ENCODE measurements at places on chromosomes 1 and 21.

GRCh38 chr1:44086692-44087474 lies 31.7 kb upstream of the KLF17 start:
- DNase-seq: no peak

GRCh38 chr1:206498685-206499084 lies 8.6 kb upstream of the RASSF5 start:
- no peak for DNase-seq

DNA sequence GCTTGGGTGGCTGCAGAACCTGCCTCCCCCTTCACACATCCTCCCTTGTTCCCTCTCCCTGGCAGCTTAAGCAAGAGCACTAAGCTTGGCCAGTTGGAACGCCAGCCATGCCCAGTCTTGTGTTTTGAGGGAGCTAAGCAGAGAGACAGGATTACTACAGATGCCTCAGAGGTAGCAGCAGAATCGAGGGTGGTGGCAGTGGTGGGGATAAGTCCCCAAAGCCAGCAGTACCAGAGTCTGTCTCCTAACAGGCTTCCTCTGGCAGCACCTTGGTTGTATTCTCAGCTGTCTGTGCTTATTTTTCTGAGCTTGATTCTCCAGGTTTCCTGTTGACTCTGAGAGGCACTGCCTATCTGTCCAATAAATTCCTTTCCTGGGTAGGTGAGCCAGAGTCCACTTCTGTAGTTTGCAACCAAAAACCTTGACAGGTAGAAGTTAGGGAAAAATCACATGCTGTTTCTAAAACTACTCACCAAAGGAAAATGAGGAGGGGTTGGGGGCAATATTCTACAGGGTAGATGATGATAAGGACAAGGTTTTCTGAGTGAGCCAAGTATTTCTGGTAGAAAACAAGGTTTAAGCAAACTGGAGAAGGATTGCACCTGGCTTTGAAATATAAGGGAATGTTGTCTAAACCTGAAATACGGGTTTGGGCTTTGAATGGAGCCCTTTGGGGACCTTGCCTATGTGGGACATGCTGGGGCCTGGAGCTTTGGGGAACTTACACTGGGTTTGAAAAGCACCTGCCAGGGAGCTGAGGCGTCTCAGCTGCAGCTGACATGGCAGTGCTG lies 100.8 kb downstream of the PBX1 start:
- DNase-seq: peak; percentile 82

DNA sequence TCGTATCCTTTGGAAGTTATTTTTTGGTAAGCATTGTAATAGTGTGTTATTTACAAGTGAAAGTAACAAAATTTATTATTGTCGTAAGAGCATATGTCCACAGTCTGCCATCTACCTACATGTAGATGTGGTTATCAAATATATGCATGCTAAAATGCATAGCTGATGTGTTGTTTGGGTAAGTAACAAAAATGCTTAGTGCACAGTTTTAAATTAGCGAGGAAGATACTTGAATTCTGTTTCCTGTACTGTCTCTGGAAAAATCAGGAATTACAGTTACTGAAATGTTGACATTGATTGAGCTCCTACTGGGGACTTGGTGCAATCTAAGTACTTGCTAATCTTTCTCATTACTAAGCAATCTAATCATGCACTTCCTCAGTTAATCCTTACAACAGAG lies 14.3 kb downstream of the WDR64 start:
- no peak for DNase-seq

DNA sequence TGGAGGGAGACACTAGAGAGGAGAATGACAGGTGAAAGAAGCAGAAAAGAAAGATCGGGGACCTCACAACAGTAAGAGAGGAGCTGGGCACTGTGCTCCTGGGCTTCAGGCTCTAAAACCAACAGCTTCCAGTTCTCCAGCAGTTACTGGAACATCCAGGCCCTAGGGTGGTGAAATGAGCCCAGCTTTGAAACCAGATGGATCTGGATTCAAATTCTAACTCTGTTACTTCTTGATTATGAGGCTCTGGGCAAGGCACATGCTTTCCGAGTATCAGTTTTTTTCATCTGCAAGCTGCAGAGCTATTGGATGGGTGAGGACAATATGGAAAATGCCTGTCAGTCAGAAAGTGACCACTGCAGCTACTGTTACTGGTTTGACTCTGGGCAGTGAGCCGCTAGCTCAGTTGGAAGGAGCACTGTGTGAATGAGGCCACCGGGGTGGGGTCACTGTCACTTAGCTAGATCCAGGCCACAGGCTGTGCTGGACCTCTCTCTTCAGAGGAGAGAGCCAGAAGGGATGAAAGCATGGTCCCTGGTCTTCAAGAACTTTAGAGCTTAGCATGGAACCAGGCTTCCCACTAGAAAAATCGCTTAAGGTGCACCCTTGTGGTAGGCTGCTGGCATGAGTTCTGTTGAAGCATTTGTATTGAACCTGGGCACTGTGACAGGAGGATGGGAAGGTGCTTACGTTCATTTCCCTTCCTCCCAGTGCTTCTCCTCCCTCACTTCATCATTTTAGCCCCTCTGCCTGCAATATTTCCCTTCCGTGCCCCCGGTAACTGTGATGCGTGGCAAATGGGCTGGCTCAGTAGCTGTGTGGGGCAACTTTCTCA lies 12.2 kb downstream of the PLEKHO1 start:
- no peak for DNase-seq

DNA sequence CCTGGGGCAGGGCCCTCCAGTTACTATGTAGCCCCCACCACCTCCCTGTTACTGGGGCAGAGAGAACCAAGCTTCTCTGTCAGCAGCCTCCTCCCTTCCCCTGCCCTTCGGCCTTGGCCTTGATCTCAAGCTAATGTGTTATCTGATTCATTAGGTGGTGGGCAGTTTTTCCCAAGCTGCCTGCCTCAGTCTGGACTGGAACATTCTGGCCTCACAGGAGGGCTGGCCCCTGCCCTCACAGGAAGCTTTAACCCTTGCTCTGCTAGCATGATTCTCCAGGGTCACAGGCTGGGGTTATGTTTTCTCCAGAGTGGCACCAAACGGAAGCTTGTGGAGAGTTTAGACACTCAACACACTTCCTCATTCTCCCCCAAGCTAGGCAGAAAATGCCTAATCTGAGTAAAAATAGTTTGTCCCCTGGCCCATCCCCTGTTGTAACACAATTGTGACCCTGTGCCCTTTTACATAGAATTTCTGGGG lies 37.2 kb upstream of the SLC6A9 start:
- no peak for DNase-seq

- no peak for DNase-seq
Measured at GRCh38 chr1:203200916-203201315, 14.4 kb upstream of the CHI3L1 start.

GRCh38 chr1:58941471-58942289 lies 157.8 kb upstream of the JUN start:
- DNase-seq: no peak

GRCh38 chr21:41950941-41951351 lies 2.9 kb downstream of the C2CD2 start:
- DNase-seq: no peak

DNA sequence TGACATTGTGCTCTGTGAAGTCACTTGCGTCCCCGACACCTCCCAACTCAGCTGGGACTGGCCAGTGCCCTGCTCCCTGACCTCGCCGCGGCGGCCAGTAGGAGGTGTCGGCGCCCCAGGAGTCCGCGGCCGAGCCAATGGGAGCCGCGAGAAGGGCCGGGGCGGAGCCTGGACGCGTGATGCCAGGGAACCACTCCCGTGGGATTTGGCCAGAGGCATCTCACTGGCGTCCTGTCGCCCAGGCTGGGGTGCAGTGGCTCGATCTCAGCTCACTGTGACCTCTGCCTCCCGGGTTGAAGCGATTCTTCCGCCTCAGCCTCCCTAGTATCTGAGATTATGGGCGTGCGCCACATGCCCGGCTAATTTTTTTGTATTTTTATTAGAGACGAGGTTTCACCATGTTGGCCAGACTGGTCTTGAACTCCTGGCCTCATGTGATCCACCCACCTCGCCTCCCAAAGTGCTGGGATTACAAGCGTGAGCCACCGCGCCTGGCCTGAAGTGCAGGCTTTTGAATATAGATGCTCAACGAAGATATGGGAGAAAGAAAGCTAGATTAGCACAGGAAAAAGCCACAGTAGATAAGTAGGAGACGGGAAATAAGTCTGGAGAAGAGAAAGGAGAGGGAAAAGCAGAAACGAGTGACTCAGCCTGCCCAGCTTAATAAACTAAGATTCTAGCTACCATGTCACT lies 38.0 kb downstream of the ZBTB8OS start:
- no peak for DNase-seq

GRCh38 chr1:48084826-48085225 lies 87.6 kb upstream of the TRABD2B start:
- no peak for DNase-seq

GRCh38 chr1:216626394-216627067 lies 96.7 kb downstream of the ESRRG start:
- DNase-seq: no peak

GRCh38 chr1:92482665-92483609 lies 3.8 kb downstream of the GFI1 start:
- DNase-seq: no peak

GRCh38 chr1:99756598-99756997 lies 9.8 kb downstream of the FRRS1 start:
- peak; percentile 13 for DNase-seq

GRCh38 chr21:45735259-45736000 lies 91.9 kb downstream of the PCBP3 start:
- no peak for DNase-seq

- no peak for DNase-seq
Measured at GRCh38 chr1:102852613-102853012, 255.7 kb downstream of the COL11A1 start.

- no peak for DNase-seq
Measured at GRCh38 chr1:231727171-231727570, 100.6 kb downstream of the DISC1 start.

- DNase-seq: no peak
Measured at GRCh38 chr1:211637066-211637465, 38.4 kb downstream of the NEK2 start.

- no peak for DNase-seq
Measured at GRCh38 chr1:151286619-151287340, 4.7 kb downstream of the ZNF687 start.

DNA sequence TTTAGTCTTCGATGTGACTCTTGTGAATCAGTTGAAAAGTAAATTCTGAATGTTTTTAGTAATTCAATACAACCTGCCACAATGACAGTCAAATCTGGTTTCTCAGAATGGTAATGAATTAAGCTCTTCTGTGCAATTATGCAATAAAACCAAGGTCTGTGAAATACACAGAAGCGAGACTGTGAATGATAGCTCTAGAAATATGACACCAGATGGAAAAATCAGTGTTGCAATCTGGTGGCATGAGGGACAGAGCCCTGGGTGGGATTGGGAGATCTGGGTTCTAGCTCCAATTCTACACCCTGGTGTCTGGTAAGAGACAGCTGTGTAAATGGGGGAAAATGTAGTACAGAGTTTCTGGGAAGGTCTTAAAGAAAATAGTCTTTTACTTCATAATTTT lies 586.4 kb upstream of the ZRANB2 start:
- no peak for DNase-seq

GRCh38 chr1:77929806-77930205 lies 41.4 kb downstream of the NEXN start:
- DNase-seq: no peak

DNA sequence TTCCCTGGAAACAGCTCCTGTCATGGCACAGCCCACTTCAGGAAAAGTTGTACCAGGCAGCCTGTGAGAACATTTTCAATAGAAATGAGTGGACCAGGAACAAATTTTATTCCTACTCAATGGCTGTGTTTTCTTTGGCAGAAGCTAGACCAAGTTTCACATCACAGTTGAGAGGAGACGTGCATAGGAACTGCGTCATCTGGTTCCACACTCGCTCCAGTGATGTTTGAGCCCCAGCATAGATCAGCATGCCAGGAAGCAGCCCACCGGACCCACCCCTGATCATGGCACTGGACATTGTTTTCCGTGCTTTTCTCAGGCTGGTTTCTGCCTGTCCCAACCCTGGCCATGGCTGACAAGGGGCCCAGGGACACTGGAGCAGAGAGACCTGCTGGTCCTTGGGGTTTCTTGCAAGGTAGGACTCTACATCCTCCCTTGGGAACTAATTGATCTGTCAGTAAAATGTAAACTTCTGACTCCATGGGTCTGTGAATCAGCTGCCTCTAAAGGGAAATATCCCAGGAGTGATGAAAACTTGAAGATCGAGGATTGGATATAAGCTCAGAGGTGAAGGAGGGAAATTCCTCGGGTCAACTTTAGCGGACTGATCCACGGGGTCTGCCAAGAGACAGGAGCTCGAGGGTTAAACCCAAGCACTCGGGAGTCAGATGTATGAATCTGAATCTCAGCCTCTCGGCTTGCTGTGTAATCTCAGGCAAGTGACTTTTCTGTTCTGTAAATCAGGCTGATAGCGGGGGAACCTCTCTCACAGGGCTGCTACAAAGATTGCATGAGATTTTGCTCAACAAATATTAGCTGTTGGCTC lies 35.7 kb downstream of the NEK2 start:
- no peak for DNase-seq

DNA sequence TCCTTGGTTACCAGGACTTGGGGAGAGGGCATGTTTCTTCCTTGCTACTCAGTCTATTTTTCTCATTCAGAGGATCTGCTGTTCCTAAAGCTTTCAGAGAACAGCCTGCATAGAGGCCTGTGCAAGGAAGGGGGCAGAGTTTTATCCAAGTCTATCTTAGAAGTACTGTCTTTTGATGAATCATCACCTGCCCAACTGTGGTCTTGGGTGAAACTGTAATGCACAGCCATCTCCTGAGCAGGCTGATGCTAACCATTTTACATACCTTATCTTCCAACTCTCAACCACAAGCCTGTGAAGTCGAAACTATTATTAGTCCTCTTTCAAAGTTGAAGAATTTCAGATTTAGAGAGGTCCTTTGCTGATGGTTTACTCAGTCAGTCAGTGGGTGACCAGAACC lies 368.0 kb downstream of the HHAT start:
- DNase-seq: no peak

GRCh38 chr1:238254935-238255334 lies 364.2 kb upstream of the ZP4 start:
- DNase-seq: no peak

- DNase-seq: no peak
Measured at GRCh38 chr1:199168888-199169585, 530.2 kb downstream of the PTPRC start.

GRCh38 chr21:31132574-31133242 lies 94.4 kb upstream of the KRTAP19-8 start:
- DNase-seq: no peak

GRCh38 chr1:233244183-233244582 lies 51.3 kb downstream of the PCNX2 start:
- DNase-seq: no peak

GRCh38 chr1:53134961-53135734 lies 7.3 kb downstream of the SLC1A7 start:
- no peak for DNase-seq

GRCh38 chr1:8217011-8217711 lies 100.8 kb upstream of the SLC45A1 start:
- no peak for DNase-seq

- DNase-seq: no peak
Measured at GRCh38 chr1:94047949-94048348, 73.0 kb downstream of the ABCA4 start.

GRCh38 chr1:207952617-207953542 lies 42.0 kb upstream of the CD34 start:
- DNase-seq: no peak

GRCh38 chr1:239884796-239885195 lies 206.9 kb upstream of the FMN2 start:
- DNase-seq: no peak

GRCh38 chr1:45971922-45972531 lies 160.4 kb downstream of the PIK3R3 start:
- DNase-seq: no peak
